RWPE2 (cell line): ENCODE measurements at places on chromosomes 2 and 18.

- H3K27me3 ChIP-seq, result no peaks in the 10 kb centered on the region
- DNase-seq, result no peak
- H3K36me3 ChIP-seq, result no peaks in the 10 kb centered on the region
- no peaks in the 10 kb centered on the region for H3K4me1 ChIP-seq
- H3K4me3 ChIP-seq, result no peak overlapping the region
Observed at GRCh38 chr2:141911485-141912066, 219.2 kb downstream of the LRP1B start.

- H3K36me3 ChIP-seq, result no peaks in the 10 kb centered on the region
- no peak overlapping the region for H3K4me3 ChIP-seq
- no peaks in the 10 kb centered on the region for H3K27me3 ChIP-seq
- peak; percentile 78 for DNase-seq
- peak overlapping the region; percentile 95 for H3K27ac ChIP-seq
Observed at GRCh38 chr2:113240150-113240914, 38.4 kb downstream of the PAX8 start.

DNA sequence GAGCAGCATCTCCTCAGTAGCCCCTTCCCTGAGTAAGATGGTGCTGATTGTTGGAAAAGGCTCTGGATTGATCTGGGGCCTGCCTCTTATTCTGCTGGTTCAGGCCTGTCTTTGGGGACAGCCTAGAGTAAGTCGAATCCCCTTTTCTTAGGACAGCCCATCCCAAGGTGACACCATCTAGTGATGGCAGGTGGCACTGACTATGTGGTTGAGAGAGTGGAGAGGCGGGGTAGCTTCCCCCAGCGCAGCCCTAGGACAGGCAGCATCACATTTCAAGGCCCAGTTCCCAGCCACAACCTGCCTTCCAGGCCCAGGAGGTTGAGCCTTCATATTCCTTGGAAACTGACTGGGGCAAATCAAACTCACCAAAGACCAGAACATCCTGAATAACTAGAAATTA is 69.1 kb upstream of the B3GNT7 start:
- H3K27ac ChIP-seq, result no peak overlapping the region
- no peak overlapping the region for H3K4me3 ChIP-seq
- no peaks in the 10 kb centered on the region for H3K4me1 ChIP-seq
- no peak for DNase-seq
- H3K27me3 ChIP-seq, result no peaks in the 10 kb centered on the region
- H3K36me3 ChIP-seq, result no peaks in the 10 kb centered on the region

- no peaks in the 10 kb centered on the region for H3K4me1 ChIP-seq
- no peak for DNase-seq
- H3K36me3 ChIP-seq, result no peaks in the 10 kb centered on the region
- H3K27ac ChIP-seq, result no peak overlapping the region
- H3K4me3 ChIP-seq, result no peak overlapping the region
Observed at GRCh38 chr2:230155359-230155758, 64.4 kb downstream of the SP110 start.

DNA sequence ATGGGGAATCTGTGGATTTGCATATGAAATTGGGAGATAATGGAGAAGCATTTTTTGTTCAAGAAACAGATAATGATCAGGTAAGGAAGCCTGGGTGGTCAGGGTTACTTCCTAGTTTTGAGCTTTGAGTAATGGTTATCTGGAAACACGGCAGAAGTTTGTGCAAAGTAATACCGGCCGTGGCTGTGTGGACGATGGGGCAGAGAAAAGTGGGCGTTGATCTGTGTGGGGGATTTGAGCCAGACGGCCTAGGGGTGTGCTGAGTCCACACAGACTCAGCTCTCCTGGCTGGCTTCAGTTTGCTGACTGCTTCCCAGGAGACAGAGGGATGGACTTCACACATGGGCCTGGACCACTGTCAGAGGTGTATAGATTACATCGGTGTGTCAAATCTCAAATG is 21.3 kb downstream of the LPIN1 start:
- peaks cover 79% of the 10 kb centered on the region for H3K36me3 ChIP-seq
- DNase-seq, result no peak
- no peaks in the 10 kb centered on the region for H3K4me1 ChIP-seq
- no peak overlapping the region for H3K27ac ChIP-seq
- no peaks in the 10 kb centered on the region for H3K27me3 ChIP-seq
- no peak overlapping the region for H3K4me3 ChIP-seq

DNA sequence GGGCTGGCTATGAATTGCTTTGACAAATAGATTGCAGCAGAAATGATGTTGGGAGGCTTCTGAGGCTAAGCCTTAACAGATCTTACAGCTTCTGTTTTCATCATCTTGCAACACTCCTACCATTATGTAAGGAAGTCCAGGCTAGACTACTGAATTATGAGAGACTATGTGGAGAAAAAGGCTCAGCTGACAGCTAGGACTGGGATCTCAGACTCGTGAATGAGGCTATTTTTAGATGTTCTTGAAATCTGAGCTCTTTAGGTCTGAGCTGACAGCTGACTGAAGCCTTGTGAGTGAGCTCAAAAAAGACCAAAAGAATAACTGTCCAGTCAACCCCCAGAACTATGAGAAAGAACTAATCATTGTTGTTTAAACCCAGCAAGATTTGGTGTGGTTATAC is 70.3 kb downstream of the VWC2L start:
- H3K27ac ChIP-seq, result no peak overlapping the region
- no peak for DNase-seq
- H3K4me1 ChIP-seq, result no peaks in the 10 kb centered on the region
- H3K27me3 ChIP-seq, result no peaks in the 10 kb centered on the region

DNA sequence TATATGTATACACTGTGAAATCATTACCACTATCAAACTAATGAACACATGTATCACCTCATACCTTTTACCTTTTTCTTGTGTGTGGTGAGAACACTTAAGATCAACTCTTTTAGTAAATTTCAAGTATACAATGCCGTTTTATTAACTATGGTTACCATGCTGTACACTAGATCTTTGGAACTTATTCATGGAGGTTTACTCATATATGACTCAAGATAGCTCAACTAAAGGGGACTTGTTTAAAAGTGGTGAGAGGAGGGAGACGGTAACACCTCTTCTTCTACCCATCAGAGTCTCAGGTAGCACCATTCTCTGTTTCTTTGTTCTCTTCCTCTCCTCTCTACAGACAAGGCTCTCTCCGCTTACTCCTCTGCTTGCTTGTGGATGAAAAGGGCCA is 36.1 kb upstream of the TMEM178A start:
- H3K36me3 ChIP-seq, result no peaks in the 10 kb centered on the region
- DNase-seq, result no peak
- H3K4me1 ChIP-seq, result no peaks in the 10 kb centered on the region
- no peak overlapping the region for H3K4me3 ChIP-seq
- H3K27ac ChIP-seq, result no peak overlapping the region

- no peak overlapping the region for H3K4me3 ChIP-seq
- H3K27me3 ChIP-seq, result peaks cover 21% of the 10 kb centered on the region
- H3K27ac ChIP-seq, result no peak overlapping the region
- peaks cover 14% of the 10 kb centered on the region for H3K4me1 ChIP-seq
- H3K36me3 ChIP-seq, result no peaks in the 10 kb centered on the region
Observed at GRCh38 chr18:12253027-12253426, 1.1 kb upstream of the CIDEA start.

DNA sequence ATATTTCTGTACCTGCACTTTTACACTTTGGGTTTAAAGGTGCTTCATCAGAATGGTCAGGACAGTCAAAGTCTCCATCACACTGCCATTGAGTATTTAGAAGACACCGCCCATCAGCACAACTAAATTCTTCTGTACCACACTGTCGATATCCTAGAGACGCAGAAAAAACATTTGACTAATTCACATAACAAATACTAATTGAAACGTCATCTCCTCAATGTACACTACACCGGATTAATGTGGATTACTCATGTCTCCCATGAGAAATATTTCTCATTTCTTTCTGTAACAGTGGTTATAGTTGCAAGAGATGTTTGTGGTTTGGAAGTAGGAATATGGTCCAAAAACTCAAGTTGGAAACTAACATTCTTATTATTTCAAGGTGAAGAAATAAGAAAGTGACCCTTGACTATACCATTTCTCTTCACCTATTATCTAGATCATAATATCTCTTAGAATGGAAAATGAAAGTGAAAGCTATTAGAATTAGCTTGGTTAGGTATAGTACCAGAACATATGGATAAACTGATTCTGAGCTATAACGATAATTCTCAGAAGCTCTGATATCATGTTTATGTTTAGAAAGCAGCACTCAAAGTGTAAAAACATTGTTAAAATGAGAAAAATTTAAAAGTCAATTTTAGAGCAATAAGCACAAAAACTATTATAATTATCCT is 1627.7 kb downstream of the LRP1B start:
- peaks cover 2% of the 10 kb centered on the region for H3K4me1 ChIP-seq
- H3K36me3 ChIP-seq, result no peaks in the 10 kb centered on the region
- no peaks in the 10 kb centered on the region for H3K27me3 ChIP-seq
- DNase-seq, result no peak
- no peak overlapping the region for H3K4me3 ChIP-seq
- H3K27ac ChIP-seq, result no peak overlapping the region

DNA sequence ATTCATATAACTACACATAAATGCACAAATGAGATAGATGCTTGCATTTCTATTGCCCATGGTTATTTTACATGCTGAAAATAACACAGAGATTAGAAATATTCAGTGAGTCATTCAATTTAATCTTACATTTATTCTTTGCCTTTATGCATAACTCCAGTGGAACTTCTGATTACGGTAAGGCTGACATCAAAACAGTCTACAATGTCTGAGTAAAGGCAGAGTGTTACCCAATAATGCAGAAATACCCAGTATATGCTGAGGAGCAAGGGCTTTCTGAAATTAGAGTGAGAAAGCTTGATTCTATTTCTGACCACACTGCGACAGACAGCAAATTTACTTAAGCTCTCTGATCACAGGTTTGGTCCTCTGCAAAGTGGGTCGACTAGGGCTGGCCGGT is 9.2 kb downstream of the NMI start:
- H3K27ac ChIP-seq, result no peak overlapping the region
- no peaks in the 10 kb centered on the region for H3K4me1 ChIP-seq
- H3K27me3 ChIP-seq, result no peaks in the 10 kb centered on the region
- DNase-seq, result no peak

GRCh38 chr2:69356471-69356870 is 30.6 kb downstream of the GFPT1 start:
- H3K36me3 ChIP-seq, result peaks cover 94% of the 10 kb centered on the region
- DNase-seq, result no peak
- H3K4me1 ChIP-seq, result no peaks in the 10 kb centered on the region
- no peaks in the 10 kb centered on the region for H3K27me3 ChIP-seq
- H3K27ac ChIP-seq, result no peak overlapping the region

DNA sequence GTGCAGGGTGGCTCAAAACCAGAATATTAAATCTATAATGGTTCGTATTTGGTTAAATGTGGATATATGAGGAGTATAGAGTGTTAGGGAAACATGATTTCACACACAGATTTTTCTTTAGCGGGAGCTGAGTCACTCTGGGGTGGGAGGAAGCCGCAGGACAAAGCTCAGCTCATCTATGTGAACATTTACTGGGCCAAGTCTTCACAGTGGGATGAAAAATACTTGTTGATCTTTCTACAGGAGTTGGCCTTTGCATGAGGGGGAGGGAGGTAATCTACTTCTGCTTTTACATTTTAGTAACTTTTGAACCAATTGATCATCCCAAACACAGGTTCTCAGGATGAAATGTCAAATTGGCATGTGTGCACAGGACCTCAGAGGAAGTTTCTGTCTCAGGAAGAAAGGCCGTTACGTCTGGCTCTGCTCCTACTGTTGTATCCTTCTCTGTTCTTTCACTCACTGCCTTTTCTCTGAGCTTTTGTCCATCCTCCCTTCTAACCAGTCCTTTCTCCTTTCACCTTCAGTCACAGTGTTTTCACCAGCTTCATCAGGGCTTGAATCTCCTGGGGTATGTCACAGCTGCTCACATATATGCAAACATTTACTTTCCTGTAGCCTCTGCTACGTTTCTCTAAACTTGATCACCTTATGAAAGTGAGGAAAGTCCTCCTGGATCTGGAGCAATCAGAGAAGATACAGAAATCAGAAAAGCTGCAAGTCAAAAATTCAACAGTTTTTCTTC is 943.3 kb upstream of the FANCL start:
- H3K27ac ChIP-seq, result no peak overlapping the region
- no peaks in the 10 kb centered on the region for H3K27me3 ChIP-seq
- no peaks in the 10 kb centered on the region for H3K4me1 ChIP-seq
- H3K4me3 ChIP-seq, result no peak overlapping the region
- DNase-seq, result no peak

DNA sequence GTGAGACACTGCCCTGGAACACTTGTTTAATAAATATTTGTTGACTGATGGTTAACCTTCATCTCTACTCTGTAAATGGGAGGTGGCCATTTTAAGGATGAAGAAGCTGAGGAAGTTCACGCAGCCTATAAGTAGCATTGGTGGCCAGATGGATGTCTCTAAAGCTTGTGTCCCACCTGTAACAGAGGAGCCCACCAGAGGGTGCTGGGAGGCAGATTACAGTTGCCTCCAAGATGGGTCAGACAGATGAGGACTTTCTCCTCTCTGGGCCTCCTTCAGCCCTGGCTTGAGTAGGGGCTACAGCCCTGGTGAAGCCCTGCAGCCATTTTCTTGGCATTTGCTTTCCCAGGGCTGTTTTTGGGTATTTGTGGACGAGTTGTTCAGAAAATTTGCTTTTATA is 45.0 kb upstream of the MCFD2 start:
- no peak for DNase-seq
- no peak overlapping the region for H3K27ac ChIP-seq
- H3K27me3 ChIP-seq, result no peaks in the 10 kb centered on the region
- H3K36me3 ChIP-seq, result peaks cover 41% of the 10 kb centered on the region
- peaks cover 28% of the 10 kb centered on the region for H3K4me1 ChIP-seq

- no peaks in the 10 kb centered on the region for H3K27me3 ChIP-seq
- no peak overlapping the region for H3K4me3 ChIP-seq
- H3K27ac ChIP-seq, result no peak overlapping the region
- no peak for DNase-seq
Observed at GRCh38 chr2:49035481-49035880, 118.8 kb downstream of the FSHR start.

- H3K27ac ChIP-seq, result no peak overlapping the region
- peaks cover 19% of the 10 kb centered on the region for H3K27me3 ChIP-seq
- no peaks in the 10 kb centered on the region for H3K36me3 ChIP-seq
- no peaks in the 10 kb centered on the region for H3K4me1 ChIP-seq
- no peak for DNase-seq
- peak overlapping the region; percentile 46 for H3K4me3 ChIP-seq
Observed at GRCh38 chr2:170818036-170818751, 1.5 kb downstream of the GAD1 start.

GRCh38 chr2:127418300-127419111 is at the start of gene PROC:
Gene PROC (plus strand): TSS chr2:127418427. CDS start chr2:127419943, 1,516 bp downstream.
- no peaks in the 10 kb centered on the region for H3K27me3 ChIP-seq
- DNase-seq, result no peak
- H3K4me1 ChIP-seq, result peaks cover 26% of the 10 kb centered on the region
- no peaks in the 10 kb centered on the region for H3K36me3 ChIP-seq
- no peak within 1 kb of the TSS for H3K27ac ChIP-seq
- H3K4me3 ChIP-seq, result no peak within 1 kb of the TSS

DNA sequence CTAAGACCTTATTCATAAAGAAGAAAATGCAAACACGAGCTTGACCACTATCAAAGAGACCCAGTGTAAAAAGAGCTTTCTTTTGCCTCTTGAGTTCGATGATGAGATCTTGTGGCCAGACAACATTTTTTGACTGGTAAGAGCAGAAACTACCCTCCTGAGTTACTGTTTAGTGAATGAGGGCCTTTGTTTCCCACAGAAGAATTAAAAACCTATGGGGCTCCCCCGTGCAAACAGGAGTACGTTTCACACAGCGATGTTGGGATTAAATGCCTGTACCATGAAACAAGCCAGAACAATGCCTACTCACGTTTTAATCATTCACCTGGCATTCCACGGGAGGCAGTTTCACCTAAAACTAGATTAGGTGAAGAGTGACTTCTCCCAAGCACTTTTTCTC is 36.0 kb downstream of the MYCN start:
- H3K27me3 ChIP-seq, result no peaks in the 10 kb centered on the region
- H3K27ac ChIP-seq, result no peak overlapping the region
- H3K4me3 ChIP-seq, result no peak overlapping the region
- no peaks in the 10 kb centered on the region for H3K4me1 ChIP-seq
- DNase-seq, result no peak
